Suppressor macrophage treated with lipopolysaccharide for 1 hour (primary cell): ENCODE measurements at places on chromosomes 6 and 20.
A peak's percentile ranks its signal among the peaks of the same experiment; 100 is the strongest.

DNA sequence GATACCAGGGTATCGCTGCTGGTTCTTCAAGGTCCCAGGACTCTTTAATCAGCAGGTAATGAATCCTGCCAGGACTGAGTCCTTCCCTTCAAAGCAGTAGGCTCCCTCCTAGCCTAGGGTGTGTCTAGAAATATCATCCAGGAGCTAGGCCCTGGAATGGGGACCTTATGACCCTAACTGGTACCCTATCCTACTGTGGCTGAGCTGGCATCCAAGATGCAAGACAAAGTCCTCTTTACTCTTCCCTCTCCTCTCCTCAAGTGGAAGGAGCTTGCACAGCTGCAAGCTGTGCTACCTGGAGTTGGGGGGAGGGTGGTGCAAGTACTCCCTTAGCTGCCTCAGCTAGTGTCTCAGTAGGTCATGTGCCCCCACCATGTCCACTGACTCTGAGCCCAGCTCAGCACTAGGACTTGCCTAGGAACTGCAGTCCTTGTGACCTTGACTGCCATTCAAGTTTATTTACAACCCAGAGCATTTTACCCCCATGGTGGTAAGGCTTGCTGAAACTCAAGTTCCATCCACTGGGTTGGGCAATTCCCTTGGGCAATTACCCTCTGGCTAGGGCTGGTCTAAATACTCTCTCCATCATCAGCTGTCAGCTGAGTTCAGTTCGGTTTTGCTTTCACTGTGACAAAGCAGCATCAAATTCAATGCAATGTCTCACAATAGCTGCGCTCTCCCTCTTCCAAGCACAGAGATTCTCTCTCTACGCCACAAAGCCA, 48.4 kb upstream of the TOP1 start:
- DNase-seq = peak; percentile 17

GRCh38 chr6:110538416-110539160, 62.2 kb upstream of the SLC22A16 start:
- no peak for DNase-seq

- peak; percentile 98 for DNase-seq
Measured at GRCh38 chr6:44237021-44237812, 9.7 kb upstream of the HSP90AB1 start.

GRCh38 chr6:52953911-52954839, 40.9 kb downstream of the GSTA4 start:
- DNase-seq = no peak

DNA sequence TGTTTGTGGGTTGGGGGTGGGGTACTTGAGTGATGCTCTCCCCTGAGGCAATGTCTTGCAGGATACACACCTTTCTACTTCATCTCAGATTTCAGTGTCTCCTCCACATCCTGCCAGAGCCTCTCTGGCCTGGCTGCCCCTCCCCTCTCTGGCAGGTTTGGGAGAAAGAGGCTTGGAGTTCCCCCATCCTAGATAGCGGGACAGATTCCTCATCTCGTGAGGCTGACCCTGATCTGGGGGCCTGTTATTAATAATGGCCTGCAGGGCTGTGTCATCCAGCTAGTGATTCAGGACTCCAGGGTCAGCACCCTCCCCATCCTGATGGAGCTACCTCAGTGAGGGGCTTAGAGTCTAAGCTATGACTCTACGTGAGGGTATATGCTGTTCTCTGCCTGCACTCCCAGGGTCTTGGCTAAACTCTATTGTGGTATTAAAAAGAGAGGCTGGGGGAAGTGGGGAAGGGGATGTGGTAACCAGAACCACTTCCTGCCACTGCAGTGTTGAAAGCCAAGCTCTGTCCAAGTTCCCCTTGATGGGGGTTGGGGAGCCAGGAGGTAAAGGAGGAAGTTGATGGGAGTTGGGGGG, 3.7 kb upstream of the MMP9 start:
- DNase-seq = peak; percentile 91

- no peak for DNase-seq
Measured at GRCh38 chr6:28633445-28634215, 107.9 kb downstream of the GPX5 start.

DNA sequence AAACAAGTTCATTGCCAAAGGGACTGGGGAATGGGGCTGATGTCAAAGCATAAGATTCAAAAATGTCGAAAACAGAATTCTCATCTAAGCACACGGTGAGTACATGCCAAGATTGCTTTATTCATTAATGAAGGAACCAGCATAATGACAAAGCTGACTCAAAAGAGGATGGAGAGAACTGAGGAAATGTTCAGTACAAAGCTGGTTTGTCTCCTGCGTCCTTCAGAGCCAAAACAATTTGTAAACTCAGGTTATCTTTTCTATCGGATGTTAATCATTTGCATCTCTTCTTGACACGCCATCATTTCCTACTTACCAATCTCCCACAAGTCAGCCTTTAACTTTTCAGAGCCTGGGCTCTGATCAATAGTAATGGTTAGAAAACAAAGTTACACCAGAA, 195.6 kb upstream of the PMEPA1 start:
- DNase-seq = no peak
